Upper lobe of right lung (tissue), 1 donor: ENCODE measurements at places on chromosomes 12 and 14.
A peak's percentile ranks its signal among the peaks of the same experiment; 100 is the strongest.

DNA sequence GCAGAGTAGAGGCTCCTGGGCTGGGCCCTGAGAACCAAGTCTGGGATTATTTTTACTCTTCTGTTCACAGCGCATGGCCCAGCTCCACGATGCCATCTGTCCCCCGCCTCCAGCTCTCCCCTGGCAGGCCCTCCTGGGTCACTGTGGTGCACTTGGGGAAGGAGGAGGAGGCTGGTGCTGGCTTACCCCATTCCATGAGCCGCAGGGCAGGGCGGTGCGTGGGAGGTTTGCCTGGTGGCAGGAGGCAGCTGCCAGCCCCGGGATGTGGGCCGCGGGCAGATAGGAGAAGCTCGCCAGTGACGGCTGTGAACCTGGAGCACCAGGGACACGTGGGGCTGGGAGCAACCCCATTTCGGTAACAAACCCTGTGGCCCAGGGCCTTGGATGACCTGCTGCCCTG, 23.2 kb downstream of the TEAD4 start:
- H3K4me3 ChIP-seq = no peak overlapping the region
- no peak for DNase-seq
- no peaks in the 10 kb centered on the region for H3K27me3 ChIP-seq
- no peaks in the 10 kb centered on the region for H3K4me1 ChIP-seq
- H3K27ac ChIP-seq = no peak overlapping the region
- no peaks in the 10 kb centered on the region for H3K36me3 ChIP-seq

- H3K27me3 ChIP-seq = no peaks in the 10 kb centered on the region
Observed at GRCh38 chr14:63186453-63186852, 17.8 kb upstream of the RHOJ start.

DNA sequence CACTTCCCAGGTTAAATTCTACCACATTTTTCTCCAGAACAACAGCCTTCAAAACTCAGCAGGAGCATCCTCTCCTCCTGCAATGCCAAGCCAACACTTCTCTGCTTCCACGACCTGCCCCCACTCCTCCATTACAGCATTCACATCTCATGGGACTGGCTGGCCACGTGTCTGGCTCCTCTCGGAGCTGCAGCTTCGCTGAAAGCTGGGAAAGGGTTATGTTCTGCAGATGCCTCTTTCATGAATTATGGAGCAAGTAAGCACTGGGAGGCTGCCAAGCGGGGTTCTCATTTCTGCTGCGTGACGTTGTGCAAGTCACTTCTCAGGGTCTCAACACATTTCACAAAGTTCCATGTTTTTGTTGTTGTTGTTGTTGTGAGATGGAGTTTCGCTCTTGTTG, 142.2 kb upstream of the RFLNA start:
- no peak for DNase-seq
- H3K4me1 ChIP-seq = no peaks in the 10 kb centered on the region
- no peaks in the 10 kb centered on the region for H3K27me3 ChIP-seq

- H3K4me3 ChIP-seq = no peak overlapping the region
- no peaks in the 10 kb centered on the region for H3K36me3 ChIP-seq
- no peaks in the 10 kb centered on the region for H3K4me1 ChIP-seq
- no peak for DNase-seq
- no peak overlapping the region for H3K27ac ChIP-seq
Observed at GRCh38 chr14:96626916-96627315, 124.7 kb downstream of the PAPOLA start.

GRCh38 chr14:68199554-68200151, 380.1 kb downstream of the RAD51B start:
- peaks cover 4% of the 10 kb centered on the region for H3K4me1 ChIP-seq
- no peak for DNase-seq
- peak overlapping the region; percentile 56 for H3K27ac ChIP-seq
- no peak overlapping the region for H3K4me3 ChIP-seq
- no peaks in the 10 kb centered on the region for H3K27me3 ChIP-seq

DNA sequence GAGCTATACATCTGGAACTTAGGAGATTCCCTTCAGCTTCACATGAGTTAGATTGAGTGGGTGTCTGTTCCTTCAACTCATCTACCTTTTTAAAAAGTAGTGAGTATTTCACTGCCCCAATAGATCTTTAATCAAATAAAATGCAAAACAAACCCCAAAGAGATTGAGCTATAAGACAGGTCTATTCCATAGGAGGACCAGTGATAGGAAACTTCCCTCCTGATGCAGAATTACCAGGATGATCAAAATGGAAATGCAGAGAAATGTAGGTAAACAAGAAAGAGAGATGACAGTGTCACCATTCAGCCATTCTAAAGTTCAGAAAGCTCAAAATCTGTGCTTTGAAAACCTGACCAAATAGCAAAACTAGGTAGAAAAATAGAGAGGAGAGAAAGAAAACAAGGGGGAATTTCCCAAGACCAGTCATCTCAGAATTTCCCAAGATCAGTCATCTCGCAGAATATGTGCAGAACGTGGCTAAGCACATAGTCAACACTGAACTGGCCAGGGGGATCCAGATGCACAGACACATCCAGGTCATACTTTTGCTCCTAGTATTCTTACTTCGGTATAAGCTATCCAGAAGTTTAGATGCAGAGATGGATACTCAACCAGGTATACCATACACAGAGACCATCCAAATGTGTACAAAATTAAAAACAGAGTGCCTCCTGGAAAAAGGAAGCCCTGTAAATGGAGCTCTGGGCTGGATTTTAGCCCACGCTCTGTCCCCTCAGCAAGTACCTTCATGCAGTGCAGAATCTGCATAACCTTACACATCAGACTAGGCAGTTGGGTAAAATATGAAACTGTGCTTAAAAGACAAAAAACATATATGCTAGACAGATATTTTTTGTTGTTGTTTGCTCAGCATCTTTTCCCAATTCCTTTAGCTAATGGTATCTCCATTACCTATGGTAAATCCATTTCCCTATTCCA, 27.4 kb downstream of the SLC41A2 start:
- no peak overlapping the region for H3K27ac ChIP-seq
- H3K27me3 ChIP-seq = no peaks in the 10 kb centered on the region
- DNase-seq = no peak
- H3K36me3 ChIP-seq = no peaks in the 10 kb centered on the region
- no peaks in the 10 kb centered on the region for H3K4me1 ChIP-seq
- H3K4me3 ChIP-seq = no peak overlapping the region

DNA sequence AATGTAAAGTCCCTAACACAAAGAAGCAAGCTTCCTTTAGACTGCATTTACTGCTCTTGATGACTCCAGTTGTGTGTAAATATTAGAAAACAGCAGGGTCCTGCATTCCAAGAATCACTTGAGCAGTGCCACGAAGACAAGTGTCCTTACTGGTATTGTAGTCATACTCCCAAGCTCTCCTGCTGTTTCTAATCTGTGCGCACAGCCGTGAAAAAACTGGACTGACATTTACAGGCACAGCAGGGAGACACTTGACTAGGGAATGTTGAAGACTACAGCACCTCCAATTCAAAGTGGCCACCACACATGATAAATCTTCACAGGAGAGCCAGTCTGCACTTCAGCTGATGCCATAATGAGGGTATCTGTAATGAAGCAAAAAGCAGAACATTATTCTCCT, 91.4 kb downstream of the VRK1 start:
- no peak overlapping the region for H3K4me3 ChIP-seq
- H3K4me1 ChIP-seq = no peaks in the 10 kb centered on the region
- no peaks in the 10 kb centered on the region for H3K27me3 ChIP-seq
- H3K27ac ChIP-seq = no peak overlapping the region

DNA sequence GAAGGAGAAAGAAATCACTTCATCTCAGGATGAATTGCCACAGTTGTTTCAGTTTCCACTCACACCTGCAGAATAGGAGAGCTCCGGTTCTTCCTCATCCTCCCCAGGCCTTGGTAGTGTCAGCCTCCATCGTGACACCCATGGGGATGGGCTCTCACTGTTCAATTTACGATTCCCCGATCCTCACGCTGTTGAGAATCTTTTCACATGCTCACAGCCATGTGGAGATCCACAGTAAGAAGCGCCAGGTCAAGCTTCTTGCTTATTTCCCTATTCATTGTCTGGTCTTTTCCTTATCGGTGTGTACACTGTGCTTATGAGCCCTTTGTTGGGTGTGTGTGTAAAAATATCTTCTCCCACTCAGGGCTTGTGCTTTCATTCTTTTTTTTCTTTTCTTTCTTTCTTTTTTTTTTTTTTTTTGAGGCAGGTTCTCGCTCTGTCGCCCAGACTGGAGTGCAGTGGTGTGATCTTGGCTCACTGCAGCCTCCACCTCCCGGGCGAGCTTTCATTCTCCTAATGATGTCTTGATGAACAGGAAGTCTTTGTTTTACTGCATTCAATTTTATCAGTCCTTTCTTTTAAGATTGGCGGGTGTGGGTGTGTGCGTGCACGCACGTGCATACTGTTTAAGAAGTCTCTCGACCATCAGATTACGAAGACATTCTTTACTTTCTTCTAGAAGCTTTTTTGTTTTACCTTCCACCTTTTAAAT, 21.5 kb downstream of the RIN3 start:
- no peak overlapping the region for H3K27ac ChIP-seq
- H3K27me3 ChIP-seq = no peaks in the 10 kb centered on the region
- H3K4me3 ChIP-seq = no peak overlapping the region

DNA sequence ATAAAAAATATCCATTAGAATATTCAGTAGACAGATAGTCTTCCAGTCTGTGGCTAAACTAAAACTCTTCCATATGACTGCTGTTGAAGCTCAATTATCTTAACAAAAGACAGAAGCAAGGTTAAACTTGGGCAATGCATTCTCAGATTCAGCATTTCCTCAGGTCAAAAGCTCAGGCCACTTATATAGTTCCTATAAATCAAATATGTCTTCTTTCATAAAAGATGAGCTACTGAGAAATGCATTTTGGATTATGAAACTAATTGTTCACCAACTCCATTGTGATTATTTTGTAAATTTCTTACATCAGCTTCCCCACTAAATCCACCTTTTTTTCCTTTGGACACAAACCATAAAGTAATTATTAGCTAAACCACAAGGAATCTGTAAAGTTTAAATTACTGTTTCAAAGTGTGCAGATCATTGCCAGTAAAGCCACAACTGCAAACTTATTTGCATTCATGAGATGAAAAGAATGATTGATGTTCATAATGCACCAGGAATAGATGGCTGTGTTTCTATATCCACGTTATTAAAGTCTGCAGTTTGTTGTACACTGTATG, 224.4 kb downstream of the FBXL14 start:
- H3K27ac ChIP-seq = no peak overlapping the region
- no peak for DNase-seq
- peaks cover 7% of the 10 kb centered on the region for H3K4me1 ChIP-seq
- H3K27me3 ChIP-seq = no peaks in the 10 kb centered on the region

DNA sequence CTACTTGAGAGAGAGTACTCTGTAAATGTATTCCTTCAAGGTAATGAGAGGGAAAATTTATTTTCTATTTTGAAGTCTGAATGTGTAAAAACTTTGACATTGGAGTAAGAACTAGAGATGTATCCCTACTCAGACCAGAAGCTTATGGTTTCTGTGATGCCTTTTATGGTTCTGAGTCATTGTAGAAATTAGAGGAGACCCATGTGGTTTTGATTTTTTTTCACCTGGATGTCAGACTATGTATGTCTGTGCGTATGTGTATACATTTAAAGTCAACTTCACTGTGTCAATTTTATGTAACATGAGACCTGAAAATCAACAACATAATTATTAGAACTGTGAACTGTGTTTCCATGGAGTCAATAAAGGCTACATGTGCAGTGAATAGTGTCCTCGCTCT, 302.0 kb downstream of the TRHDE start:
- no peaks in the 10 kb centered on the region for H3K4me1 ChIP-seq
- no peaks in the 10 kb centered on the region for H3K36me3 ChIP-seq
- H3K27me3 ChIP-seq = no peaks in the 10 kb centered on the region
- no peak overlapping the region for H3K27ac ChIP-seq
- DNase-seq = no peak
- H3K4me3 ChIP-seq = no peak overlapping the region

GRCh38 chr12:57261428-57261865, 10.5 kb upstream of the STAC3 start:
- DNase-seq = no peak
- peaks cover 75% of the 10 kb centered on the region for H3K36me3 ChIP-seq
- no peak overlapping the region for H3K27ac ChIP-seq
- H3K4me3 ChIP-seq = no peak overlapping the region
- no peaks in the 10 kb centered on the region for H3K27me3 ChIP-seq
